ENCODE measurements at places on chromosomes 6 and 20.

GRCh38 chr6:47414423-47415167 is 63.0 kb upstream of the CD2AP start:
- no peak for DNase-seq

- DNase-seq: no peak
Measured at GRCh38 chr6:159483259-159483658, 209.8 kb downstream of the SOD2 start.

DNA sequence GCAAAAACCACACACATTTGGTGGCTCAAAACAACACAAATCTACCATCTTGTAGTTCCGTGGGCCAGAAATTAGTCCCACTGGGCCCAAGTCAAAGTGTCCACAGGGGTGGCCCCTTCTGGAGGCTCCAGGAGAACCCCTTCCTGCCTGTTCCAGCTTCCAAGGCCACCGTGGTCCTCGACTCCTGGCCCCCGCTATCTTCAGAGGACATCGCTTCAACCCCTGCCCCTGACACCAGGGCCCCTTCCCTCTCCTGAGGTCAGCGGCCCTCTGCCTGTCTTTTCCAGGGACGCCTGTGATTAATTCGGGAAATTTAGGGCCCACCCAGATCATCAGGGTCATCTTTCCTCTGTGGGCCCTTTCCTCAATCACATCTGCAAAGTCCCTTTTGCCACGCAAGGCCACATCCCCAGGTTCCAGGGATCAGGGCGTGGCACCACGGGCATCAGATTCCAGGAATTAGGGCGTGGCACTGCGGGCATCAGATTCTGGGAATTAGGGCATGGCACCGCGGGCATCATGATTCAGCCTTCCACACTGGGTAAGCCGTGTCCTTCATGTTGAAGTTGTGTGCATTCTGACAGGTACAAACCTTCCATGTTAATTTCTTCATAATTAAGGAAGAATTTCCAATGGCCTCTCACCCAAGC is 59.9 kb upstream of the SMOC2 start:
- no peak for DNase-seq

GRCh38 chr20:8427419-8428040 is 295.5 kb downstream of the PLCB1 start:
- no peak for DNase-seq

DNA sequence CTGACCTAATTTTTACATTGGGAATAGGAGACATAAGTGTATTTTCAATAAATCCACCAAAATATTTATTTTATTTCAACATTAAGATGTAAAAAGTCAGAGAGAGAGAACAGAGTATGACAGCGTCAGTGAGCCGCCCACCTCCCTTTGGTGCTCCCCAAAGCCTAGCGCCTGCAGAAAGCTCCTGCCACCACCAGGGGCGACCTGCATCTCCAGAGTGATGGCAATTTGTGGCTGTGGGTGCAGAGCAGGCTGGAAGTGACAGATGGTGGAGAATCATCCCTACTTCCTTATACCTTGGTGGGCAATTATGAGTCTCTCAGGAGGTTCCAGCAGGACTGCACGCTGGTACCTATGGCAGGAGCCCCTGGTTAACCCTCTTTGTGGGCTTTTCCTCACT is 87.3 kb downstream of the PTPRT start:
- no peak for DNase-seq

DNA sequence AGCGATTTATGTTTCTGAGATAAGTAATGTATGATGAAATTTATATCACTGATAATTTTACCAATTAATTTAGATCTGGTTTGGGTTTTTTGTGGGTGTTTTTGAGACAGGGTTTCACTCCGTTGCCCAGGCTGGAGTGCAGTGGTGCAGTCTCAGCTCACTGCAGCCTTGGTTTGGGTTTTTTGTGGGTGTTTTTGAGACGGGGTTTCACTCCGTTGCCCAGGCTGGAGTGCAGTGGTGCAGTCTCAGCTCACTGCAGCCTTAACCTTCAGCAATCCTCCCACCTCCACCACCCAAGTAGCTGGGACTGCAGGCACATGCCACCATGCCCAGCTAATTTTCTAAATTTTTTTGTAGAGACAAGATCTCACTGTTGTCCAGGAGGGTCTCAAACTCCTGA is 13.0 kb downstream of the MRS2 start:
- no peak for DNase-seq

- no peak for DNase-seq
Measured at GRCh38 chr6:45946887-45947286, 68.8 kb downstream of the CLIC5 start.

- no peak for DNase-seq
Measured at GRCh38 chr6:80145921-80146320, 39.5 kb downstream of the BCKDHB start.

- no peak for DNase-seq
Measured at GRCh38 chr20:17898548-17898994, 70.0 kb downstream of the SNX5 start.

- no peak for DNase-seq
Measured at GRCh38 chr6:166257911-166258318, 50.3 kb downstream of the PRR18 start.

GRCh38 chr6:152272486-152272885 is 364.7 kb downstream of the SYNE1 start:
- no peak for DNase-seq

DNA sequence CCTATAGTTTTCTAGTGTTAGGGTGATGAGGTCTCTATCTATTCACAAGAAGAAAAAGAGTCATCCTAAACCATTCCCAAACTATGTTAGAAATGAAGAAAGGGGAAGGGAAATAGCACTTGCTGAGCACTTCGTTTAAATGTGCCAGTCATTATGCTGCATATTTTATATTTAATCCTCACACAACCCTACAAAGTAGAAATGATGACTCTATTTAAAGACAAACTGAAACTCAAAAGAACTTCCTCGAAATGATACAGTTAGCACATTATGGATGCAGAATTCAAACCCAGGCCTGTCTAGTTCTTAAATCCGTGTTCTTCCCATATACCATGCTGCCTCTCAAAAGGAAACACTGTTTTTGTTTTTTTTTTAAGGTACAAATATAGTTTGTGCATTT is 174.6 kb downstream of the GMPR start:
- no peak for DNase-seq

DNA sequence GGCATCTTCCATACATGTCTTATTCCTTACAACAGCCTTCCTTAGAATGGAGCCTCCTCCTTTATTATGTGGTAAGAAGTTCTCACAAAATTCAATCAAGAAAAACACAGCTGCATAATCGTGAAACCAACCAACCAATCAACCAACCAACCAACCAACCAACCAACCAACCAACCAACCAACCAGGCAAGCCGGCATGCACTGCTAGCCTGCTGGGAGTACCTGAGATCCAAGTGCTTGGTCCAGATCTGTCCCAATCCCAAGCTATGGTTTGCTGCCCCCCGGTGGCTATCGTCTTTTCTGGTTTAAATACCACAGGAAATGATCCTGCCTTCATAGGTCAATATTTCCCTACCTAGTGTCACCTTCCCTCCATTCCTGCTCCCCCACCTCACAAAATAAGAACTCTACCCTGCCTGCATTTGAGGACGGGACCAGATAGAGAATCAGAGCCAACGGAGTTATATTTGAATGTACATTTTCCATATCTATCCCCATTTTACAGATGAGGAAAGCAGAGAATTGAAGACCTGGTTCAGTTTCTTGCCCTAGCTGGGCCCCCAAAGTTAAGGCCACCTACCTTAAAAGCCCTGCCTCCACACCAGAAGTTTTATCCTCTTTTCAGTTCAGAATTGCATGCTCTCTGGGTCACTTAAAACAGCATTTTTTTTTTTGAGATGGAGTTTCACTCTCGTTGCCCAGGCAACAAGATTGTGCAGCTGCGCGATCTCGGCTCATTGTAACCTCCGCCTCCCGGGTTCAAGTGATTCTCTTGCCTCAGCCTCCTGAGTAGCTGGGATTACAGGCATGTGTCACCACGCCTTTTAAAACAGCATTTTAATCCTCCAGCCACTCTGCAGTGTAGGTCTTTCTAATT is 27.1 kb downstream of the RAB44 start:
- DNase-seq: no peak

DNA sequence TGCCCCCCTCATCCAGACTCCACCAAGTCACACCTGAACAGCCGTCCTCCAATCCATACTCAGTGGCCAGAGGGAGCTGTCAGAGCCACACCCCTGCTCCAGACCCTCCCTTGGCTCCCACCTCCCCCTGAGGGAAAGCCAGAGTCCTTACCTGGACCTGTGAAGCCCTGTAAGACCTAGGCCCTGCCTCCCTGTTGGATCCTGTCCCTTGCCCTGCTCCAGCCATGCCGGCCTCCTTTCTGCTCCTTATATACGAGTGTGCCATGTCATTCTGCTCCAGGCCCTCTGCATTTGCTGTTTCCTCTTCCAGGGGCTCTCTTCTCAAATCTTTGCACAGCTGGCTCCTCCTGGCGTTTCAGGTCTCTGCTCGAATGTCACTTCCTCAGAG is 100.3 kb upstream of the MYL9 start:
- DNase-seq: no peak
